Activated CD4-positive, alpha-beta T cell treated with anti-CD3 and anti-CD28 coated beads for 1 hour (primary cell): ENCODE measurements at places on chromosomes 13 and 19.

DNA sequence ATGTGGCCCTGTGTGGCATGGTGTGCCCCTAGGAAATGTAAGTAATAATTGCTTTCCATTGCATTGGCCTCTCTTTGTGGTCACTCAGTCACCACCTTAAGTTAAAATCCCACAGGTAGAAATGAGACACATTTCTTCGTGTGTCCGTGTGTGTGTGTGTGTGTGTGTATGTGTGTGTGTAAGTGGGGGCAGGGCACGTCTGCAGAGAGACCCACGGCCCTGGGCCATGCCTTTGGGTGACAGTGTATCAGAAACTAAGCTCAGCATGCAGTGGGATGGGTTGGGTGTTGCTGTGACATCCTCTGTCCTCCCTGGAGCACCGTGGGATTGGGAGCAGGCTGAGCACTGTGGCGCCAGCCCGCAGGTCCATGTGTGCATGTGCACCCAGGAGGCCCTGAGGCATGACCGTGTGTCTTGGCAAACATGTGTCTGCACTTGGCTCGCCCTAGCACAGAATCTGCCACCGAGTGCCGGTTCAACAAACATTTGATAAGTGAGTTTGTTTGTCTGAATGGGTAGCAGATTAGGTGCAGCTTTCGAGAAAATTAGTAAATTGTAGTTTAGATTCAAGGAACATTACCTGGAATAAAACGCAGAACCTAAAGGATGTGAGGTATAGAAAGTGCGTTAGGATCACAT is 91.8 kb downstream of the WTIP start:
- DNase-seq, result no peak

GRCh38 chr13:81498969-81499368 is 1158.0 kb upstream of the SPRY2 start:
- no peak for DNase-seq

- DNase-seq, result no peak
Measured at GRCh38 chr19:39154100-39154628, 28.6 kb downstream of the PAK4 start.

DNA sequence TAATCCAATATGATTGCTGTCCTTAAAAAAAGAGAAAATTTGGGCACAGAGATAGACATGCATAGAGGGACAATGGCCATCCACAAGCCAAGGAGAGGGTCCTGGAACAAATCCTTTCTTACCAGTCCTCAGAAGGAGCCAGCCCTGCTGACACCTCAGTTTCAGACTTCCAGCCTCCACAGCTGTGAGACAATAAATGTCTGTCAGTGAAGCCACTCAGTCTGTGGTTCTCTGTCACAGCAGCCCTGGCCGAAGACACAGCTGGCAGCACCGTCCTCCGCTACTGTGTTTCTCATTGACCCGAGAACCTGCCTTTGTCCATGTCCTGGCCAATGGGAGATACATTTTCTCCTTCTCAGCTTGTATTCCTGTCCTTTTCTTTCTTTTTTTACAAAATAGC is 207.9 kb downstream of the TM9SF2 start:
- DNase-seq, result no peak

- DNase-seq, result no peak
Measured at GRCh38 chr13:113119822-113120189, 2.8 kb upstream of the F10 start.

DNA sequence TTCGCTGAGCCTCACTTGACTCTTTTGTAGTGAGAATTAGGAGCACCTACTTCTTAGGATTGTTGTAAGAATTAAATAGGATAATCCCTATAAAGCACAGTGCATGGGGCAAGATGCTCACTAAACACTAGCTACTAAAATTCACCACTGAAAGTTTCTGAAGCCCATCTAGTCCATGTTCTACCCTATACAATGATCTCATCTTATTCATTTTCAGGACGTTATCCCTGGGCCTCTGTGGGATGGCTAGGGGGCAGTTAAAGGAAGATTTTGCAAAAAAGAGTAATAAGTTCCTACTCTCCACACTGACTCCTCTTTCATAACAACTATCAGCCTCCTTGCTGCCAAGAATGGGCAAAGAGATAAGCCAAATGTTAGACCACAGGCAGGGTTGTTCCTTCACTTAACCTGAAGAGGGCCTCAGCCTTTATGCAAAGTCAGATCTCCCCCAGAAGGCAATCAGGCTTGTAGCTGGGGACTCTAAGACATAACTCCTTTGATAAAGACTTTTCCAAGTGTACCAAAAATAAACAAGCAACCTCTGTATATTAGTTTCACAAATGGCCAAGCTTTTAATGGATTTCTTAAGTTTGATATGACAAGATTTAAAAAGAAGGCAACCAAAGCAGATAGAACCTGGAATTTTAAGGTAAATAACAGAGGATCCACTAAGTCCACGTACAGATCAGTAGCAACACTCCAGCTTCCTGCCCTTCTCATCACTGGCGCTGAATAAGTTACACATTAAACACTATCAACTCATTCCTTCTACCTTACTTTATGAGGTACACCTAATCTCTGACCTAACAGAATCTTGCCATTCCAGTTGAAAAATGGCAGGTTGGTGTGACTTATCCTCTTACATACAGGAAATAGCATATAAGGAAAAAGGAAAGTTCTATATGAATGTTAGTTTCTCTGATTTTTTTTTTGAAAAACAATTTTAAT is 44.4 kb downstream of the ELF1 start:
- no peak for DNase-seq

- peak; percentile 35 for DNase-seq
Measured at GRCh38 chr19:8585894-8586750, 8.9 kb upstream of the MYO1F start.

DNA sequence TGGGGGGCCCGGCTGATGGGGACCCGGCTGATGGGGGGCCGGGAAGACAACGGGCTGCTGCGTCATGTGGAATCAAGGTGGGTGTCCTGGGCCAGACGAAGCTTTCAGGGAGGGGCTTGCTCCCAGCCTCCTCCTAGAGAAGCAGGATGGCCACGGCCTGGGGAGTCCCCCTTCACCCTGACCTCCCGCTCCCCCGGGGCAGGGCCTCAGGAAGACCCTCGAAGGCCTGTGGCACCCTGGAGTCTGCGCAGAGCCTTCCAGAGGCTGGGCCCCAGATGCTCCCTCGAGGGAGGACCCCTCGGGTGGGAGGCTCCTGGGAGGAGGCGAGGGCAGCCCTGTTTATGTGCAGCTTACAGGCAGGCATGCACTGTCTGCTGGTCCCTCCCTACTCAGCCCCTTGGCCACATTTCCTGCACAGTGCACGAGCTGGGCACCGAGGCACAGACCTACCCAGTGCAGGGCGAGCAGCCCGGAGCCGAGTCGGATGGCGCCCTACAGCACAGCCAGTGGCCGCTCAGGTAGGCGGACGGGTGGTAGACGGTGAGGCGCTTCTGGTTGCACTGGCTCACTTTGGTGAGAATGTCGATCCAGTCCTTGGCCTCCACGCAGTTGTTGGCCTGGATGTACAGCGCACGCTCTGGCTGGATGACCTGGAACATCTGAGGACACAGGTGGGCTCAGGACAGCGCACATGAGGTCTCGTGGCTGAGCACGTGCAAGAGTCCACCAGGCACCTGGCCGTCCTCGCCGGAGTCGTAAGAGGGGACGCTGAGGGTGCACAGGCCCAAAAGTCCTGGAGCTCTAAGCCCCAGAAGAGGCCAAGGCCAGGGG is 22.4 kb upstream of the C13orf46 start:
- DNase-seq, result no peak

DNA sequence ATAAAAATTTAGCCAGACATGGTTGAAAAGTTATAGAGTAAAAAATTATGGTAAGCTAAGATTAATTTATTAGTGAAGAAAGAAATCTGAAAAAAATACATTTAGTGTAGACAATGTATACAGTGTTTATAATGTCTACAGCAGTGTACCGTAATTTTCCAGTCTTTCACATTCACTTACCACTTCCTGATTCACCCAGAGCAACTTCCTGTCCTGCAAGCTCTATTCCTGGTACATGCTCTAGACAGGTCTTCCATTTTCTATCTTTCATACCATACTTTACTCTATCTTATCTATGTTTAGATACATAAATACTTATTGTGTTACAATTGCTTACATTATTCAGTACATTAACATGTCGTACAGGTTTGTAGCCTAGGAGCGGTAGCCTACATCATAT is 1387.8 kb upstream of the ATXN8OS start:
- DNase-seq, result no peak

DNA sequence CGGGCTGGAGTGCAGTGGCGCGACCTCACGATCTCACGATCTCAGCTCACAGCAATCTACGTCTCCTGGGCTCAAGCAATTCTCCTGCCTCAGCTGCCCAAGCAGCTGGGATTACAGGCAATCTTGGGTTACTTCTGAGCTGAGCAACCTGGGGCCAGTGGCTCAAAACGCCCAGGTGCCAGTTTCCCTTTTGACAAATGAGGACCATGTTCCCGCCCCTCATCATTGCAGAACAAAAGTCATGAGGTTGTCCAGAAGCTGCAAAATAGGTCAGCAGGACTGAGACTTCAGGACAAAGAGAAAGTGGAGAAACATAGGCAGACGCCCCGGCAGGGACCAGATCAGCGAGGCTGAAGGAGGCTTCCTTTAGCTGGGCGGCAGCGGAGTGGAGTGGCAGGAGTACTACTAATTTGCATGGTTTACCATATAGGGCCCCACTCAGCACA is 3.3 kb upstream of the ADGRE5 start:
- DNase-seq, result no peak

GRCh38 chr13:114106526-114106925 is 25.9 kb downstream of the RASA3 start:
- no peak for DNase-seq
